Osteocyte (in vitro differentiated cells): ENCODE measurements at places on chromosomes 13 and 19. TPM values are rescaled to one million over a fixed set of nuclear protein-coding genes. Genes with fewer than 3 reads are reported as not detected.

DNA sequence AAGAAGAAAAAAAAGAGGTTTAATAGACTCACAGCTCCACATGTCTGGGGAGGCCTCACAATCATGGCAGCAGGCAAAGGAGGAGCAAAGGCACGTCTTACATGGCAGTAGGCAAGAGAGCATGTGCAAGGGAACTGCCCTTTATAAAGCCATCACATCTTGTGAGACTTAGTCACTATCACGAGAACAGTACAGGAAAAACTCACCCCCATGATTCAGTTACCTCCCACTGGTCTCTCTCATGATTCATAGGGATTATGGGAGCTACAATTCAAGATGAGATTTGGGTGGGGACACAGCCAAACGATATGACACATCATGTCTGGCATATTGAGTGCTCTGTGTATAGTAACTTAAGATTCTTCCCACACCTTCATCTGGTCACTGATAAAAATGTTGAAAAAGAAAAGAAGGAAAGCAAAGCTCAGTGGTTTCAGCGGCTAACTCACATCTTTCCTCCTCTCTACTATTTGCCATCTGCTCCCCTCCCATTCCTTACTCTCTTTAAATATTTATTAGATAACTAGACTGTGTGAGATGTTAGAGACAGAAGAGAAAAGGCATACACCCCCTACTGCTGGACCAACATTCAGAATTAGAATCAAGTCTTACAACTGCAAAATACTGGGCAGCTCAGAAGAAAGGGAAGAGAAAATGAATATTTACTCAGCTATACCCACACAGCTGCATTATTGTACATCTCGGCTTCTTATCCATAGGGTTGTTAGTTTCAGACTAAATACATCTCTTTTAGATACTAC, 60.1 kb upstream of the AKAP11 start:
- DNase-seq, result no peak

GRCh38 chr13:58884353-58885209, 1253.0 kb downstream of the PCDH17 start:
- no peak for DNase-seq

Gene CASP14
- not detected in 2 replicates for total RNA-seq

Gene CGB2
- total RNA-seq, result not detected in 2 replicates

DNA sequence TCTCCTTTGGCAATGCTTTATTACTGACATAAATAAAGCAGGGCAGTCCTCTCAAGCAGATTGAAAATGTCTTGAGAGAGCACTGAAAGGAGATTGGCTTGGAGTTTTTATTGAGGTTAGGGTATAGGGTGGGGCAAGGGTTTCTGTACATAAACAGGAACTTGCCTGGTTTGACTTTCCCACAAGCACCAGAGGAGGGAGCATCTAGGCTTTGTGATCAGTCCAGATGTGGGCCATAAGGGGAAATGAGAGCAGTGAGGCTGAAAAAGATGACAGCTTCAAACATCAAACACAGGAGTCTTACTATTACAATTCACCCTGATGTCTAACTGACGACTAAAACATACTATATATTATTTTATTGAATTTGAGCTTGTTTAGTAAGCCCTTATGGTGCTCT, 260.9 kb downstream of the MTUS2 start:
- no peak for DNase-seq

DNA sequence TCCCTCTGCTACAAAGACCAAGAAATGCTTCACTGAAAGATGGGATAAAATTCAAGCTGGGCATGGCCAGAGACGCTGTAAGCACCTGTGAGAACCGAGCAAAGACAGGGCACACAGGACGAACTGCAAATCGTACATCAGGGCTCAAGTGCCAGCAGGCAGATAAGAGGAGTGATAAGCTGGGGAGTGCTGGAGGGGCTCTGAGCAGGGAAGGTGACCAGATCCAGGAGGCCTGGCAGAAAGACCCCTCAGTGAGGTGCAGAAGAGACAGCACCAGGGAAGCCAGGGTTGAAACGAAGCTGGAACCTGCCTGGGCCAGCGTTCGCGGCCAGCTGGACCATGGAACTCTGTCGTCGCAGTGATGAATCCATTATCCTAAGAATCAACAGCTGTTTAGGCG, 10.2 kb downstream of the RAB20 start:
- DNase-seq, result no peak
